Substantia nigra (tissue), 51 donors: ENCODE measurements at places on chromosomes 4 and X.

DNA sequence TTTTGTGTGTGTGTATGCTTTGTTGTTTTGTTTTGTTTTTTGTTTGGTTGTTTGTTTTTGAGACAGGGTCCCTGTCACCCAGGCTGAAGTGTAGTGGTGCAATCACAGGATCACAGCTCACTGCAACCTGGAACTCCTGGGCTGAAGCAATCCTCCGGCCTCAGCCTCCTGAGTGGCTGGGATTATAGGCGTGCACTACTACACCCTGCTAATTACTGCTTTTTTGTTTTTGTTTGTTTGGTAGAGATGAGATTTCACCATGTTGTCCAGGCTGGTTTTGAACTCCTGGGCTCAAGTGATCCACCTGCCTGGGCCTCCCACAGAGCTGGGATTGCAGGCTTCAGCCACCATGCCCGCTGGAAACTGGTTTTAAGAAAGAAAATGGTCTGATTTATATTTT is 44.7 kb upstream of the ARHGAP24 start:
- DNase-seq, result no peak

- DNase-seq, result no peak
Observed at GRCh38 chrX:77003956-77004355, 443.2 kb upstream of the FGF16 start.

GRCh38 chrX:135697601-135698000 is 15.8 kb upstream of the CT45A1 start:
- DNase-seq, result no peak

GRCh38 chr4:18021470-18021719 is 160 bp downstream of the LCORL start:
- no peak for DNase-seq

- DNase-seq, result no peak
Observed at GRCh38 chrX:100341142-100341510, 68.9 kb downstream of the PCDH19 start.

DNA sequence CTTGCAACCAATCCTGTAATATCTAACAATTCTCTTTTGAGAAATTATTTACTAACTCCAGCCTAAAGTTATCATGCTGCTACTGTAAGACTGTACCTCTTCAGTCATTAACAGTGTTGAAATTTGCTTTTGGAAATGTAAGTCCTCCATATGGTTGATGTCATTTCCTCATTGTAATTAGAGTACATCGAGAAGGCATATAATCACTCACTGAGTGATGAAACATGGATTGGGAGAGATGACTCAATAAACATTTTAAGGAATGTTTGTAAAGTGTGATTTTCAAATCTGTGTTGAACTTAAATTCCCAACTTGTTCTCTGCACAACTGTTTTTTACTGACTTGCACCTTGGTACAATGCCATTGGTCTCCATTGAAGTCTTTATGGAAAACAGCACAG is 61.2 kb downstream of the HMGB2 start:
- DNase-seq, result no peak

- no peak for DNase-seq
Observed at GRCh38 chrX:16827225-16827624, 41.0 kb downstream of the TXLNG start.

- DNase-seq, result no peak
Observed at GRCh38 chr4:73752424-73752823, 12.1 kb downstream of the CXCL8 start.

GRCh38 chr4:66959207-66959606 is 586.1 kb downstream of the CENPC start:
- no peak for DNase-seq

DNA sequence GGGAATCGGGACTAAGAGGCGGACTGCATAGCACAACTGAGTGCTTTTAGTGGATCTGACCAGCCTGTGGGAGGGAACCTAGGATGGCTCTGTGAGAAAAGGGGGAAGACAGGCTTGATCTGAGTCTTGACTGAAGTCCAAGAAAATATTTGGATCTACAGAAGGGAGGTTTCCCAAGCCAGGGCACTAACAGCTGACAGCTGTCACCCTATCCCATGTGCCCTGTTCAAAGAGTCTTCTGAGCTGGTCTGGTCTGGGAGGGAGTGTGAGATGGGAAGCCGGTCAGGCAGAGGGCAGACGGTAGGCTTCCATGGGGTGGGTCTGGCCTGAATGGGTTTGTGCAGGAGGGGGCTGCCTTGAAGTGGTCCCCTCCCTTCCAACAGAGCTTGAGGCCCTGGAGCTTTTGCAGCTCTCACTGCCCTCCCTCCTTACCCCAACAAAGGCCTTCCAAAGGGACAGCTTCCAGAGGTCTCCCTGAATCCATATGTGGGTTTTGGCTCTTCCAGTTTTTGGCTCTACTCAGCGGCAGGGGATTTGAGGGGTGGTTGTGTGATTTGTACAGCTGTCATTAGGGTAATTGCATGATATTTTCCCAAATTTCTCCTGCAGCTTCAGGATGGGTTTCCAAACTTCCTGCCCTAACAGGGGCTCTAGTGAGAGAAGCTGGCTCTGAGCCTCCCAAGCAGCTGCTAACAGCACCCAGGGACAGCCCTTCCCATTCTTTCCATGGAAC is 643.7 kb downstream of the BCOR start:
- no peak for DNase-seq

DNA sequence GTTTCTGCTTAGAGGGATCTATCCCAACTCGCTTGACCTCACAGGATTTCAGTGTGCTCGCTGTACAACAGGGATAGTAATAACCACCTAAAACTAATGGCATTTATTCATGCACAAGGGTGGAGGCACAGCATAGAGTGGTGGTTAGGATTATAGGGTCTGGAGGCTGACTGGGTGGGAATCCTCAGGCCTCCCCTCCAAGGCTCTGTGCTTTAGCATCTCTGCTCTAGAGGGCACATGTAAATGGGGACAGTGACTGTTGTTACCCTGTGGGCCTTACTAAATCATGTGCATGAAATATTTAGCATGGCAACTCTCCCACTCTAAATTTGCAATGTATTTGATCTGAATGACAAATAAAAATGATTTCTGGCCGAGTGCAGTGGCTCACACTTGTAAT is 29.2 kb downstream of the VCX2 start:
- no peak for DNase-seq

- DNase-seq, result no peak
Observed at GRCh38 chrX:633985-634958, 3.7 kb downstream of the SHOX start.

- DNase-seq, result no peak
Observed at GRCh38 chr4:90240333-90240732, 113.1 kb downstream of the CCSER1 start.

- DNase-seq, result no peak
Observed at GRCh38 chr4:4395849-4396627, 9.1 kb downstream of the NSG1 start.

DNA sequence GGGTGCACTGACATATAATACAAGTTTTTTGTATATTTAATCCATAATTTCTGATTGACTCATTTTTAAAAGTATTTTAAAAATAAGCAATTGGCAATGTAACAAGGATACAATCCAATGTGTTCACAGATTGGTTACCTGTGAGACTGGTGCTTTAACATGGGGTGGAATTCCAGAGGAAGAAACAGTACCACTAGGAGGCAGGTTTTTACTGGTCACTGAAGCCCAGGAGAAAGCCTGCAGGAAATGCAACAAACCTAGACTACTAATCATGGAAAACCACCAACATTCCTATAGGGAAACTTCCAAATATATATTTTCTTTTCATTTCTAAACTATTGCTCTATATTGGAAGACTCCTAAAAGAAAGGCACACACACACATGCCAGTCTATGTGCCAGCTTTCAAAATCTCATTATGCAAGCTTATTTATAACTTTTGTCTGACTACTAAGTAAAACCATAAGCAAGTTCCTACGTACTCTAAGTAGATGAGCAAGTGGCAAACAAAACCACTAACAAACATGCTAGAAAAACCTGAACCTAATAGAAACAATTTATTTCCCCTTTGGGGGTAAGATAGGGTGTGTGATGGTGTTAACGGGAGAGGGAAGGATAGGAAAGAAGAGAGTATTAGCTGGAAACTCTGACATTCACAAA is 19.2 kb downstream of the G3BP2 start:
- no peak for DNase-seq

- no peak for DNase-seq
Observed at GRCh38 chr4:1080961-1081688, 32.2 kb downstream of the RNF212 start.

- DNase-seq, result no peak
Observed at GRCh38 chrX:140664939-140665338, 44.6 kb upstream of the LINC00632 start.

DNA sequence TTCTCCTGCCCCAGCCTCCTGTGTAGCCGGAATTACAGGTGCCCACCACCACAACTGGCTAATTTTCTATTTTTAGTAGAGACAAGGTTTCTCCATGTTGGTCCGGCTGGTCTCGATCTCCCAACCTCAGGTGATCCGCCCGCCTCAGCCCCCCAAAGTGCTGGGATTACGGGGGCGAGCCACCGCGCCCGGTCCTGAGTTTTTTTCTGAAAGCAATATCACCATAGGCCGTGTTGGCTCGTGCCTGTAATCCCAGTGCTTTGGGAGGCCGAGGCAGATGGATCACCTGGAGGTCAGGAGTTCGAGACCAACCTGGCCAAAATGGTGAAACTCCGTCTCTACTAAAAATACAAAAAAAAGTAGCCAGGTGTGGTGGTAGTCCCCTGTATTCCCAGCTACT is 136.3 kb upstream of the TECRL start:
- no peak for DNase-seq

DNA sequence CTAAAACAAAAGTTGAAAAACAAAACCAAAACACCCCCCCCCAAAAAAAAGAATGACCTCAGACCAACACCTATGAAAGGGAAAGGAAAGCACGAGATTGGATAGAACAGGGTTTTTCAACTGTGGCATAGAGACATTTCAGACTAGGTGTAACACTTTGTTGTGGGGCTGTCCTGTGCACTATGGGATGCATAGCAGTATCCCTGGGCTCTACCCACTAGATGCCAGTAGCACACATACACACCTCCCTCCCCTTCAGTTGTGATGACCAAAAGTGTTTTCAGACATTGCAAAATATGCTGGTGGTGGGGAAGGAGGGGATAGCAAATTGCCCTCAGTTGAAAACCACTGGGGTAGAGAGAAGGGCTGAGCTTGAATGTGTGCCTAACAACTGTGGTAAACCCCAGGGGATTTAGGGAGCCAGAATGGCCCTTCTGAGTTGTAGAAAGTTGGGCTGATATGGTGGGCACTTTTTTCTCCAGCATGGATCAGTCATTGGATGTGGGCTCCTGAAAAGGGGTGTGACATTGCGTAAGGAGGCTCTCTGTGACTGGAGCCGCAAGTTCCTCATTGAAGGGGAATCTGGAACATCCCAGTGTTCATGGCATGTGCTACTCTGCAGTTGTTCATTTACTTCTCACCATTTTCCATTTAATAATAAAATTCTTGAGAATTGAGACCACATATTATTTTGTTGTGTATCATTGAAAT is 8.8 kb upstream of the GEMIN8 start:
- DNase-seq, result no peak

GRCh38 chrX:37690119-37690518 is 4.5 kb downstream of the XK start:
- no peak for DNase-seq
